T-cell (primary cell): ENCODE measurements at places on chromosomes 11 and 22.

DNA sequence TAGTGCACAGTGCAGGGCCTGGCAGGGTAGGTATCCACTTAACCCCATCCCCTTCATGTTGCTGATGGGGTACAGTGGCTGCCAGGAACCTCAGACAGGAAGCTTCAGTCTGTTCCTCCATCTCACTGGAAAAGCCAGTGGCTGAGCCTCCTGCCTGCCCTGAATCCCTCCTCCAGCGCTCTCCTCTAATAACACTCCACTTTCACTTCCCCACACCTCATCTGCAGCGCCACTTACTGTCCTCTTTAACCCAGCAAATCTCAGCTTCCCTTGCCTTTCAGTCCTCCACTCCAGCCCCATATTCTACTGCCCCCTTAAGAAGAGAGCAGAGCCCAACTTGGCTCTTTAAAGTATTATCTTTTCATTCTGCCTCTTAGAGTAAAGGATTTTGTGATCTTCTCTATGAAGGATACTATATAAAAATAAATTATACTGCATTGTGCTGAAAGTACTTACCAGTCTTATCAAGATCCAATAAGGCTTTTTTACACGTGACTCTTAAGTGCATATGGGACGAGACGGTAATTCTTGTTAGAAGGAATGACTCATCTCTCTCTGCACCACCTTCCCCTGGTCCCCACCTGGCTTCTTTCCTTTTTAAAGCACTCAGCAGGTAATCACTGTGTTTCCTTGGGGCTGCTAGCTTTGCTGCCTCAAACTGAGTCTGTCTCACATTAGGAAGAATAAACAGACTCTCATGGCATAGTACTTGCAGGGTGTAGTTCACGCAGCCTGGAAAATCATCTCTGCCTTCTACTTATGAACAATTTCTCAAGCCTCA lies 238.0 kb upstream of the NARS2 start:
- no peak for DNase-seq

- DNase-seq = no peak
These were observed 9.6 kb downstream of the NEAT1 start for GRCh38 chr11:65432100-65432650.

DNA sequence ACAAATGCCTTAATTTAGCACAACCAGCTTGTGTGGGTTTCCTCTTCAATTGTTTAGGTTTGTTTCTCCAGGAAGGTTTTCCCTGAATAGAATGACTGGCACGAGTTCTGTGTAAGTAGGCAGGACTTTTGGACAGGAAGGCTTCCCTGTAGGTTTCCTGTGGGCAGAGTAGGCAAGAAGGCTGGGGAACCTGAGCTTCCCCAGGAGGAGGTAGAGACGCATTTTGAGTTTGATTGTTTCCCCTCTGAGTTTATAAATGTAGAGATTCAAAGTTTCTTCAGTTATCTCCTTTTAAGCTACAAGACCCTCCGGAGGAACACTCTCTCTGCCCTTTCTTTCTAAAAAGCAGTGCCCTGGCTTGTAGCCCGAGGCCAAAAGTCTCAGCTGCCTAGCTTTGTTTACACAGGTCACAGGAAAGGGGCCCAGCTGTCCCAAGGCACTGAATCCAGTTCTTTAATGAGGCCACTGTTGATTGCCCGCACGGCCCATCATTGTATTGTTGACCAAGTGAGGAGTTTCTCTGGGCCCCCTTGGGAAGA lies 66.6 kb upstream of the RDX start:
- no peak for DNase-seq

DNA sequence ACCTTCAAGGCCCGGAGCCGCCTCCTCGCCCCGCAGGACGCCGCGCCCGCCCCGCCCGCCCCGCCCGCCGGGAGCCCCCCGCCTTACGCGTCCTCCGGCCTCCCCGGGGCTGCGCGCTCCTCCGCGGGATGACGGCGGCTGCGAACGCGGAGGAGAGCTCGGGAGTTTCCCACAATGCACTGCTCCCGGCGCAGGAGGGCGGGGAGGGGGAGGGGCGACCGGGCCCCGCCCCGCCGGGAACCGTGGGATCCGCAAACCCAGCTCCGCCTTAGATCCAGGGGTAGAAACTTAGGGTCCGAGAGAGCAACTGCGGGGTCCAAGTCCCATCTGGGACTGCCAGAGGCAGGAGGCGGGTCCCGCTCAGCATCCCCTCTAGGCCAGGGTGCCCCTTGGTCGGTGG lies at the start of gene CEND1:
TSS of gene CEND1 (minus strand) at position 148 of the 400 bp plus-strand sequence. CDS start 1,514 bp downstream, outside the sequence.
- no peak for DNase-seq

DNA sequence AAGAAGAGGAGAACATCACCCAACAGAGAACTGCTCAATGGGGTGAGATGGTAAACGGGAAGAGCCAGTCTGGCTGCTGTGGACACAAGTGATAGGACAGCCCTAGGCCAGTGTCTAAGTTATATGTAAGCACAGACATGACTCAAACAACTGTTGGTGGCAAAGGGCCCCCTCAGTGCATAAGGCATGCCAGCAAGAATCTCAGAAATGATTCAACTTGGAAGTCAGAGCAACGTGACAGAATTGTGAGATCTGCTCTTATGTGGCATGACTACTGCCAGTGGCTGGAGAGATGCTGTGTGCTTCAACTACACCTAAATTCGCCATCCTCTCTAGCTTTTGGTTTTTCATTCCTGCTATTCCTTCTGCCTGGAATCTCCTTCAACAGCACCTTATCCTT lies 7.4 kb downstream of the SLN start:
- DNase-seq = no peak

DNA sequence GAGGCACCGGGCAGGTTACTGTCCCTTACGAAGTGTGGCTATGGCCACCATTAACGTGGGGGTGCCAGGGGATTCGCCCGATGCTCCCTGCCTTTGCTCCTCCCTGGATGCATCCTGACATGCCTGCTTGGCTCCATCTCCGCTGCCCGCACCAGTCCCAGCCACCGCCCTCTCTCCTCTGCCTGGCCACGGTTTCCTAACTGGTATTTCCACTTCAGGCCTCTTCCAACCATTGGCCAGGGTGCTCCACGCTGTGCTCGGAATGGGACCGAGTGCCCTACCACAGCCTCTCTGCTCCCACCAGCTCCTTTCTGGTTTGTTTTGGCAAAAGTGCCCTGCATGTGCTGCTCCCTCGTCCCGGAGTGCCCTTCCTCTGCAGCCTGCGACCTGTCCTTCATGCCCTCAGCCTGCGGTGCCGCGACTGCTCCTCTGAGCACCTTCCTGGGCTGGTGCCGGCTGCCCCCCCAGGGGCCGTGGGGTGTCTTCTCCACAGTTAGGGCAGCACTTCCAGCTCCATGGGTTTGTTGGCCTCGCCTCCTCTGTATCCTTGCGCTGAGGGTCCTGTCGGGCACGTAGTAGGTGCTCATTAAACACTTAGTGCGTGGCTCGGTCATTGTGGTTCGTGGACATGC lies 12.6 kb upstream of the GRAMD4 start:
- no peak for DNase-seq

DNA sequence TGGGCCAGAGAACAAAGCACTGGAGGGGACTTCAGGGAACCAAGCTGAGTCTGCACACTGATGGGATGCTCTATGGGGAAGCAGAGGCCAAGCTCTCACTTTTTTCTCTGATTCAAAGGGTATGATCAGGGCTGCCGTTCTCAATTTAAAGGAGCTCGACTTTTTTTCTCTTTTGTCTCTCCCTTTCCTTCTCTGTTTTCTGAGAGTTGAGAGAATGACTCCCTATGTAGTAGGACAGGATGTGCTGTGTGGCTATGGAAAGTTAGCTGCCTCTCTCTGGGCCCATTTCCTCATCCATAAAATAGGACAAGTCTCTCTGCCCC lies 7.9 kb downstream of the ADORA2A start:
- no peak for DNase-seq

GRCh38 chr11:64150481-64151239 lies 15.3 kb downstream of the MACROD1 start:
- no peak for DNase-seq

DNA sequence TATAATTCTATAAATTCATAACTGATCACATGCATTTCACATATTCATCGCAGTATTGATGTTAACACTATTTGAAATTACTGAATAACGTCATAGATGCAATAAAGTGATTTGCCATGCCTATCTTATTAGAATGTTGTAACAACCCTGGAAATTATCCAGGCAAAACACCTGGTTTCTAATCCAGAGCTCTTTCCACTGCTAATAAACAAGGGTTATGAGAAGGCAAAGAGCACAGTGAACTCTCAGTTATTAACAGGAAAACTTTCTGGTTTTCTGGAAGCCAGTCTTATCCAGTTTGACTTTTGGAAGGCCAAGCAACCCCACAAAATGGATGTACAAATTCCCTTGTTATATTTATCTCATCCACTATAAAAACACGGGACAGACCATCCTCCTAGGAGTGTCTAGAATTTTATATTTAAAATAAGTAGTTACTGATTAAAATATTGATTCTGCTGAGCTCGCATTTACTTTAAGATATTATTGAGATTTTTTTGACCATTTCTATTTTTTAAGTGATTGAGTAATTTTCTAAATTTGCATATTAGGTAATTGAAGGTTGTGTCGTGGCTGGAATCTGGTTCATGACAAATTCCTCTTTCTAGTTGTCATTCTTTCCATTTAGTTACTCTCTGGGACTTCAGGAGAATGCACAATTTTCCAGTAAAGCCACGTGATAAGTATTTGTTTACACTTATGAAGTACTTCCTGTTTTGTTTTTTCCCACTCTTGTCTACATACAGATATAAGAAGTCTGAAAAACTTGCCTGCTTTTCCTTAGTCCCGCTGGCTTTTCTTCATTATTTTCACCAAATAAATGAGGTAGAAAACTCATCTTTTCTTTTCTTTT lies 47.9 kb downstream of the DCUN1D5 start:
- no peak for DNase-seq

DNA sequence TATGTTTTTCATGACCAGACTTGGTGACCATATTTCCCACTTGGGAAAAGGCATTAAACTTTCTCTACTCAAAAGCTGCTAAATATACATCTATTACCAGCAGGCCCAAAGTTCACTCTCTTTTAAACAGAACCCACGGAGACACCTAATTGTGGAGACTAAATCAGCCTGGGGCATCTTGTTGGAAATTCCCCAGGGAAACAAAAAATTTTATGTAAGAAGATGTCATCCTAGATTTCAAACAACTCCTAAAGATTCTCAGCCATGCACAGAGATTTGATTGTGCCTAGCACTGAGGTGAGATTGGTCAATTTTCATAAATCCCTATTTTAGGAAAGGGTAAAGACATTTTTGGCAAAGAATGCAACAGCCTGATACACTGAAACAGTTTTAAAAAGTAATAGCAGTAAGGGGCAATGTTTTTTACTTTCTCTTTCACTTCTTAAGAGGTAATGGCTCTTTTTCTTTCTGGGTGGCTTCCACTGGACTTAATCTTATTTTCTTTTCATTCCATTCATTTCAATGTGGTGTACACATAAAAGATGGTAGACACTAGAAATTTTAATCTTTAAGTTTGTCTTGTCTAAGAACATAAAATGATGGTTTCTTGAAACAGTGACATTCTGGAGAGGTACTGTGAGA lies 9.6 kb downstream of the OR52N2 start:
- DNase-seq = no peak

DNA sequence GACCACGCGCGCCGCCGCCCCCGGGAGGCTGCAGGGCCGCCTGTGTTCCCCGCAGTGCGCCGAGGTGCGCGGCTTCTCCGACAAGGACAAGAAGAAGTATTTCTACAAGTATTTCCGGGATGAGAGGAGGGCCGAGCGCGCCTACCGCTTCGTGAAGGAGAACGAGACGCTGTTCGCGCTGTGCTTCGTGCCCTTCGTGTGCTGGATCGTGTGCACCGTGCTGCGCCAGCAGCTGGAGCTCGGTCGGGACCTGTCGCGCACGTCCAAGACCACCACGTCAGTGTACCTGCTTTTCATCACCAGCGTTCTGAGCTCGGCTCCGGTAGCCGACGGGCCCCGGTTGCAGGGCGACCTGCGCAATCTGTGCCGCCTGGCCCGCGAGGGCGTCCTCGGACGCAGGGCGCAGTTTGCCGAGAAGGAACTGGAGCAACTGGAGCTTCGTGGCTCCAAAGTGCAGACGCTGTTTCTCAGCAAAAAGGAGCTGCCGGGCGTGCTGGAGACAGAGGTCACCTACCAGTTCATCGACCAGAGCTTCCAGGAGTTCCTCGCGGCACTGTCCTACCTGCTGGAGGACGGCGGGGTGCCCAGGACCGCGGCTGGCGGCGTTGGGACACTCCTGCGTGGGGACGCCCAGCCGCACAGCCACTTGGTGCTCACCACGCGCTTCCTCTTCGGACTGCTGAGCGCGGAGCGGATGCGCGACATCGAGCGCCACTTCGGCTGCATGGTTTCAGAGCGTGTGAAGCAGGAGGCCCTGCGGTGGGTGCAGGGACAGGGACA lies 2.7 kb downstream of the NLRP6 start:
- DNase-seq = no peak

- no peak for DNase-seq
These were observed 199.4 kb upstream of the SEZ6L start for GRCh38 chr22:25969901-25970300.

GRCh38 chr11:32273931-32274330 lies 161.4 kb downstream of the WT1 start:
- DNase-seq = no peak

DNA sequence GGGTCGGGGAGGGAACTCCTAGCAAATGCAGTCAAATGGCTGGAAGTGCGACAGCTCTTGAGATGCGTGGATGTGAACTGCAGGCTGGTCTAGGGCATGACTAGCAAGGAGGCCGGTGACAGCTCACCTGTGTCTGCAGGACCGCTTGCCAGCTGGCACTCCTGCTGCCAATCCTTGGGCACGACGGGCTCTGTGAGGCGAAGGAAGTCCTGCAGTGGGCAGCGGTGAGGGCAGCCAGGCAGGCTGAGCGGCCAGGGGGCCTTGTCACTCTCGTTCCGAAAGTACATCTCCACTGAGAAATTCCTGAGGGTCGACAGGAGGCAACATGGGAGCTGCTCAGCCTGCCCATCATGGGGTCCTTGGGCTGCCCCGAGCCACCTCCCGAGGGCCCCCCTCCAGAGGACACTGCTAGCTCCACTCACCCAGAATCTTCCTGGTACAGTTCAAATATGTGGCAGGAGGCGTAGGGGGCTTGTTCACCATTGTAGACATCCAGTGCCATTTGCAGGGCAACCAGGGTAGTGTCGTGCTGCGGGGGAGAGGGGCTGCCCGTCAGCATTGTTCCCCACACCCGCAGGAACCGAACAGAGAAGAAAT lies 5.9 kb downstream of the ACP2 start:
- DNase-seq = no peak

GRCh38 chr11:110988671-110989070 lies 256.9 kb upstream of the POU2AF2 start:
- DNase-seq = no peak

DNA sequence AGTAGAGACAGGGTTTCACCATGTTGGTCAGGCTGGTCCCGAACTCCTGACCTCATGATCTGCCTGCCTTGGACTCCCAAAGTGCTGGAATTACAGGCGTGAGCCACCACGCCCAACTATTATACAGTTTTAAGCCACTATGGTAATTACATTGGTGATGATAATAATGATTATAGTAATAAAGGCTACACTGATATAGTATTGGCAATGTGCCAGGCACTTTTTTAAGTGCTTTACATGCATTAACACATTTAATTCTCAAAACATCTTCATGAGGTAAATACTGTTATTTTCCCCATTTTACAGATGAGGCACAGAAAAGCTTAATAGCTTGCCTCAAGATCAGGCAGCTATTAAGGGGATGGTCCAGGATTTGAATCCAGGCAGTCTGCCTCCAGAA lies 222.5 kb downstream of the SOX6 start:
- DNase-seq = no peak

GRCh38 chr11:69370984-69371709 lies 77.2 kb downstream of the MYEOV start:
- no peak for DNase-seq

GRCh38 chr11:125262830-125263218 lies 98.3 kb downstream of the PKNOX2 start:
- no peak for DNase-seq

- DNase-seq = peak; percentile 42
These were observed 22.0 kb upstream of the TLCD5 start for GRCh38 chr11:120303004-120303637.

- DNase-seq = no peak
These were observed 61.5 kb upstream of the NECTIN1 start for GRCh38 chr11:119790476-119790875.
